Tibial nerve (tissue), 4 donors: ENCODE measurements at places on chromosomes 11 and 22. TPM values are rescaled to one million over a fixed set of nuclear protein-coding genes. Genes with fewer than 3 reads are reported as not detected.

DNA sequence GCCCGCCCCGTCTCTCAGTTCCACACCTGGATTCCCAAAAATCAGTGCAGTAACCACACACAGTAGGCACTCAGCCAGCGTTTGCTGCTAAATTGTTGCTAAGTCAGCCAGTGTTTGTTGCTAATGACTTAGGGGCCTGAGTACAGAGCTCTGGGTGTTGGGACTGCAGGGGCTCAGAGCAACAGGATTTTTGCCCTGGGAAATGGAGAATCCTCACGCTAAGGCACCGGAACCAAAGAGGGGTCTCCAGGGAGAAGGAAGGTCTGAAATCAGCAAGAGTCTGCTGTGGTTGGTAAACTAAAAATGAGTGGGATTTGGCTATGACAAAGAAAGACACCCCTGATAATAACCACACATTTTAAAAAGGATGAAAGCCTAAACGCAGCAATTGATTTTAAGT is 22.7 kb upstream of the ALX4 start:
- H3K27ac ChIP-seq, result no peak overlapping the region
- DNase-seq, result no peak
- H3K4me1 ChIP-seq, result no peaks in the 10 kb centered on the region
- H3K36me3 ChIP-seq, result no peaks in the 10 kb centered on the region
- peaks cover 96% of the 10 kb centered on the region for H3K27me3 ChIP-seq
- H3K4me3 ChIP-seq, result no peak overlapping the region

Gene ACR
- total RNA-seq, result 2.2 TPM

DNA sequence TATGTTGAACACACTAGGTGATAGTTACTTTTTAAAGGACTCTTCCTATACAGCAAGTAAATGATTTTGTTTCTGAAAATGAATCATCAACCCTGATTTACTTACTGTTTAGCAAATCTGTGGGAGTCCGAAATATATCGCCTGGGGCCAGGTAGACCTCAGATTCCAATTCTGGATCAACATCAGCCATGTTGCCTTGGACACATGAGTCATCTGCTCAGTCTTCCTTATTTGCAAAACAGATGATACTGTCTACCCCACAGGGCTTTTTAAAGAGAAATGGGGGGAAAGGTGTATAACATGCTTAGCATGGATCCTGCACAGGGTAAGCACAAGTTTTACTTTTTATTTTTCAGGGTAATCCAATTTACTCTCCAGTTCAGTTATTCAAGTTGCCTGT is 324.2 kb downstream of the TENM4 start:
- no peak overlapping the region for H3K27ac ChIP-seq
- no peak for DNase-seq
- H3K4me3 ChIP-seq, result no peak overlapping the region
- no peaks in the 10 kb centered on the region for H3K4me1 ChIP-seq
- H3K36me3 ChIP-seq, result no peaks in the 10 kb centered on the region

- no peak overlapping the region for H3K4me3 ChIP-seq
- H3K36me3 ChIP-seq, result no peaks in the 10 kb centered on the region
- no peaks in the 10 kb centered on the region for H3K4me1 ChIP-seq
- H3K27ac ChIP-seq, result no peak overlapping the region
- H3K27me3 ChIP-seq, result no peaks in the 10 kb centered on the region
- DNase-seq, result no peak
These were observed 142.2 kb downstream of the ST3GAL4 start for GRCh38 chr11:126497581-126498122.

DNA sequence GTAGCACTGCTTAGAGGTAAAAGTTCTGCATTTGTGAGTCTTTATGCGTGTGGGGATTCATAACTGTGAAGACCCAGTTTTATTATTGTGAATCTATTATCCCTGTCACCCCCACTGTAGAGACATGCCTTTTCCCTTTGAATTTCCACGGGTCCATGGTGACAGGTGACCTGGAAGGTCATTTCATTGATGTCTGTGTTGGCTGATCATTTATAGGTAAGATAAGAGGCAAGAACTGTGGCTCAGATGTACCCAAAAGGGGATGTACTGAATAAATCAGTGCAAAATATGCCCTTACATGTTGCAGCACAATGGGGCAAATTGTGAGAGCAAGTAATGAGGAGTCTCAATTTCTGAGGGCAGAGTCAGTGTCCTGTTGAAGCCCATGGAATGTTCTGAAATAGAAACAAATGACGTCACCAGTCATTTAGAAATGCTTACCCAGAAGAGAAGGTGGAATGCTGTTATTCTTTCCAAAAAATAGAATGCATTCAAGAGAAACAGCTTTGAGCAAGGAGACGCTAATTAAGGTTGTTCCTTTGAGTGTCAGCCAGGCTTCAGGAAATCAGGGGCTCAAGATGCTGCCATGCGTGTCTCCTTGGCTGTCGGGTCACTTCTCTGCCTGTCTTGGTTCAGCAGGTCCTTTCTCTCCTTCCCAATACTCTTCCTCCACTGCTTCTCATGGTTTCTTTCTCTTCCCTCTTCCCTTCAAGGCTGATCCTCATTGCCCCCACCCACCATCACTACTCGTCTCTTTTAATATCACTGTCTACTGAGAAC is 118.7 kb upstream of the E2F8 start:
- H3K27me3 ChIP-seq, result peaks cover 5% of the 10 kb centered on the region
- H3K36me3 ChIP-seq, result no peaks in the 10 kb centered on the region
- peaks cover 3% of the 10 kb centered on the region for H3K4me1 ChIP-seq

GRCh38 chr11:82874646-82875523 is 25.3 kb downstream of the PRCP start:
- H3K4me3 ChIP-seq, result no peak overlapping the region
- no peaks in the 10 kb centered on the region for H3K27me3 ChIP-seq
- DNase-seq, result no peak
- H3K4me1 ChIP-seq, result no peaks in the 10 kb centered on the region

- no peak for DNase-seq
- H3K36me3 ChIP-seq, result peaks cover 15% of the 10 kb centered on the region
- H3K4me1 ChIP-seq, result peaks cover 7% of the 10 kb centered on the region
- no peak overlapping the region for H3K4me3 ChIP-seq
These were observed 96.1 kb downstream of the MORC2 start for GRCh38 chr22:30872285-30873041.

Gene CHADL
- total RNA-seq, result 25.3 TPM

DNA sequence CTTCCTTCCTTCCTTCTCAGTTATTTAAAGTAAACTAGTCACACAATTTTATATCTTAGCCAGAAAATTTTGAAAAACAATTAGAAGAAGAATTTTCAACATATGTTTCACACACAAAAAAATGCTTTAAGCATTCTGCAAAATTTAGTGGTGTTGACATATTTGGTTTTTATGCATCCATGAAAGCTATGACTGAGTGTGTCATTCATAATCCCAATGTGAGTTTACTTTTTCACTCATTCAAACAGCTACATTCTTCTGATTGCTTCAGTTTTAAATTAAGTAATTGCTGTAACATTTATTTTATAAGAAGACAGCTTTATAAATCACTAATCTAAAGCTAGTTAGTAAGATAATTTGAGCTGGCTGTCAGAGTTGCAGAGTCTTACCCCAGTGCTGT is 453.5 kb downstream of the LRRC4C start:
- no peaks in the 10 kb centered on the region for H3K27me3 ChIP-seq
- no peak overlapping the region for H3K27ac ChIP-seq
- H3K36me3 ChIP-seq, result no peaks in the 10 kb centered on the region
- no peak for DNase-seq

GRCh38 chr11:134486704-134487103 is 74.7 kb upstream of the B3GAT1 start:
- no peaks in the 10 kb centered on the region for H3K27me3 ChIP-seq
- no peak overlapping the region for H3K27ac ChIP-seq

GRCh38 chr22:37281646-37282384 is 493 bp upstream of the CYTH4 start:
- no peaks in the 10 kb centered on the region for H3K4me1 ChIP-seq
- H3K36me3 ChIP-seq, result no peaks in the 10 kb centered on the region
- H3K27ac ChIP-seq, result no peak overlapping the region

GRCh38 chr11:10091314-10092045 is 202.5 kb downstream of the SBF2 start:
- no peak for DNase-seq
- no peaks in the 10 kb centered on the region for H3K36me3 ChIP-seq
- H3K27ac ChIP-seq, result no peak overlapping the region
- no peaks in the 10 kb centered on the region for H3K27me3 ChIP-seq
- H3K4me3 ChIP-seq, result no peak overlapping the region

Gene OR4D5
- not detected for total RNA-seq
